Brain (organoid and tissue), 16 donors: ENCODE measurements at places on chromosomes 1 and 21.
A peak's percentile ranks its signal among the peaks of the same experiment; 100 is the strongest.

- no peak for DNase-seq
These were observed 20.1 kb downstream of the SLAMF1 start for GRCh38 chr1:160626509-160627342.

DNA sequence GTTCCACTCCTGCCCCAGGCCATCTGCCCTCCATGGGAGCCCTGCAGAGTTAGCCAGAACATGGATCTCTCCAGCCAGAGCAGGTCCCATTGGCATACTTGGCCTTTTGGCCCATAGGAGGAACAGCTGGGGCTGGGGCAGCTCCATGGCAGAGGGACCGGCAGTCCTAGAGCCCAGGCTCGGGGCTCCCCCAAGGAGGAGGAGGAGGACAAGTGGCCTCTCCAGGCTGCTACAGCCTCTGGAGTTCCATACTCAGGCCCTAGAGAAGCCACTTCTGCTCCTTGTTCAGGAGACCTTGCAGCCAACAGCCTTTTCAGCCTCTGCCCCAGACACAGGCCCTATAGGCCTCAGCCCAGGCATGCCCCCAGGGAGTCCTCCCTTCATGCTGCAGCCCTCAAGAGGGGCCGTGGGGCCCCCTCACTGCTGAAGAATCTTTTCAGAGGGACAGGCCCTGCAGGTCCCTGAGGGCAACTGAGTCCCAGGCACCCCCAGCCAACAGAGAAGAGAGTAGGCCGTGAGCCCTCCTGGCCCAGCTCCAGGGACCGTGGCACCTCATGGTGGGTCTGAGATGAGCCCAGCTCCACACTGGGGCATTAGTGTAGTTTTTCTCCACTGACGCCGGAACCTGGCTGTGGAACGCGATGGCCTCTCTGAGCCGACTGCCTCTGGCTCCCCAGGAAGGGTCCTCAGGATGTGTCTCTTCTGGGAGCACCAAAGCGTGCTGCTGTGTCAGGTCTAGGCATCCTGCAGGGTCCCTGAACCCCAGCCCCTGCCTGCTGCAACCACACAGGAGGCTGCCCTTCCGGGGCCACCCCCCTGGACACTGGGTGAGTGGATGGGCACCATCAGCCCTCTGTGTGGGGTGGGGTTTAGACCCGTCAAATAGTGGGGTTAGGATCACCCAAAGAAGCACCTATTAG, 297.6 kb upstream of the VAMP3 start:
- no peak for DNase-seq

- peak; percentile 76 for DNase-seq
These were observed 66.3 kb upstream of the DIRAS3 start for GRCh38 chr1:68116643-68117235.

DNA sequence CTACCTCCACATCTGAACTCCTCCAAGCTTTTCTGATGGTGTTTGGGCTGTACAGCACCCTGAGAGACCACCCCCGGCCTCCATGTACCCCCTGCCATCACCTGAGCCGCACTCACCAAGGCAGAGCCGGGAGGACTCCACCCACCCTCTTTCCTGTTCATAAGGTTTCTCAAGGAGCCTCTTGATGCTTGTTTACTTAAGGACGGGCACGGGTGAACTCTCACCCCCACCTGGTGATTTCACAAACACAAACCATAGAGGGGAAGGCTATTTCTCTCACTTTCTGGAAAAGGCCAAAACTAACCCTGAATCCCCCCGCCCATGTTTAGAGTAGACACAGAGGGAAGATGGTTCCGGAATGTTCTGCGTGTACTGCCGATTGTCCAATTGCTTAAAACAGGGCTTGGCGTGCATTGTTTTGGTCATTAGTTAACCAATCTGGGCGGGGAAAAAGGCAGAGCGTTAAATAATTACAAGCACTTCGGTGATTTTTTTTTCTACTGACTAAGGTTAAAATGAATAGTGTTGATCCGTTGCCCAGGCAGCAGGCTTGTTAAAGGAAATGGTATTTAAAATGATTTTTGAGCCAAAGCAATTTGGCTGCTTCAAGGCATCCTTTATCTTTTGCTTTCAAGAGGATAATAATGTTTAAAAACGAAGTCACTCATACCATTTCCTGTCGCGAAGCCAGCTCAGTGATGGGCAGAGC, 279.8 kb upstream of the VAMP3 start:
- DNase-seq: peak; percentile 96

DNA sequence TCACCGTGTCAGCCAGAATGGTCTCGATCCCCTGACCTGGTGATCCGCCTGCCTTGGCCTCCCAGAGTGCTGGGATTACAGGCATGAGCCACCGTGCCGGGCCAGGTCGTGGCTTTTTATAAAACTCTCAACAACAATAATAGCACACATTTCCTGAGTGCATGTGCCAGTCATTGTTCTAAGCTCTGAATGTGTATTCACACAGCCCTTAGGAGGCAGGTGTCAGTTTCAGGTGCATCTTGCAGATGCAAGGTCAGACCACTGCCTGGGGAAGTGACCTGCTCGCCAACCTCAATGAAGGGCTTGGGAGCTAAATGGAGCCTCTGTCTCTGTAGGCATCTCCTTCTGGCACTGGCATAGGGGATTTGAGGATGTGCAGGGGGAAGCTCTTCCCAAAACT, 1.6 kb upstream of the LEFTY2 start:
- DNase-seq: no peak

- DNase-seq: no peak
These were observed 37.3 kb downstream of the MAST2 start for GRCh38 chr1:45840704-45841103.

DNA sequence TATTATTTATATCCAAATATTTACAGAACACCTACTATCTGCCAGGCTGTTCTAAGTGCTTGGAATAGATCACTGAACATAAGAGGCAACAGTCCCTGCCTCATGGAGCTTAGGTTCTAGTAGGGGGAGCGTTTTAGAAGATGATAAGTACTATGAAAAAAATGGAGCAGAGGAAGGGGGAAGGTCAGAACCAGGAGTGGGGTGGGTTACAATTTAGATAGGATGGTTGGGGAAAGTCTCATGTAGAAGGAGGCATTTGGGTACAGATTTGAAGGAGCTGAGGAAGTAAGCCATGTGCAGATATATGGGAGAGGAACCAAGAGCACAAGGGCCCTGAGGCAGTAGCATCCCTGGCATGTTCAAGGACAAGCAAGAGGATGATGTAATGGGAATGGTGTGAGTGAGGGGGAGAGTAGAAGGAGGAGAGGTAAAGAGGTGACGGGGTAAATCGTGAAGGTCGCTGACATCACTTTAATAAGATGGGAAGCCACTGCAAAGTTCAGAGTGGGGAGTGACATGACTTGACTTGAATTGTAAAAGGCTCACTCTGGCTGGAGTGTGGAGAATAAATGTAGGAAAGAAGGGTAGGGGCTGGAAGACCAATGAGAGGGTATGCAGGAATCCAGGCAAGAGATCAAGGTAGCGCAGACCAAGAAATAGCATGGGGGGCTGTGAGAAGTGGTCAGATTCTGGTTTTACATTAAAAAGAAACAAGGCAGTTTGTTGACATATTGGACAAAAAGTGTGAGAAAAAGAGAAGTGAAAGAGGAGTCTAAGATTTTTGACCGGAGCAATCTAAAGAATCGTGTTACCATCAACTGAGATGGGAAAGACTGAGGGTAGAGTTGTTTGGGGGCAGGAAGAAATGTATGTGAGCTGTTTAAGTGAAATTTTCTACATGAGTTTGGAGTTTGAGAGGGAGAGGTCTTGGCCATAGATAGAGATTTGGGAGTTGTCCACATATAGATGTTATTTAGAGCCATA, 92.6 kb downstream of the LPAR3 start:
- DNase-seq: no peak

DNA sequence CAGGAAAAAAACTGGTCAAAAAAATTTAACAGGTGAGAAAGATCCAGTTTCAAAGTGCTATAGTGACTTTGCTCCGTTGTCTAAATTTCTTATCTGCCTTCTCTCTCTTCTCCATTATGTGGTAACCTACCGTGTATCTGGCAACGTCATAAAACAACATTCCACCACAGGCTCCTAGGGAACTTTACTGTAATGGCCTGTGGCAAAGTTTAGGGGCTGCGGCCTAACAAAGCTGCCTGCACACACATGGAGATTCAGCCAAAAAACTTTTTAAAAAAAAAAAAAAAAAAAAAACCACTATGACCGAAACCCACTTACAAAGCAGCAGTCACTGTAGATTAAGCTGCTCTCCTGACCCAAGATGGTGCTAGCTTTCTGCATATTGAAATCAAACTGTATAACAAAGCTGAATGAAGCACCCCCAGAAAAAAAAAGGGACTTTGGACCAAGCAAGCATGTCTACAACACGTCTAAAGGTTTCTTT, 202.6 kb downstream of the SLC45A1 start:
- no peak for DNase-seq

- no peak for DNase-seq
These were observed 1.9 kb downstream of the GALE start for GRCh38 chr1:23798662-23799142.

- DNase-seq: peak; percentile 40
These were observed at the start of gene ITPKB for GRCh38 chr1:226738995-226739695. Gene ITPKB (minus strand): TSS chr1:226739282. CDS start chr1:226737458, 1,824 bp downstream.

GRCh38 chr21:35045542-35046262, 3.4 kb downstream of the RUNX1 start:
- no peak for DNase-seq

DNA sequence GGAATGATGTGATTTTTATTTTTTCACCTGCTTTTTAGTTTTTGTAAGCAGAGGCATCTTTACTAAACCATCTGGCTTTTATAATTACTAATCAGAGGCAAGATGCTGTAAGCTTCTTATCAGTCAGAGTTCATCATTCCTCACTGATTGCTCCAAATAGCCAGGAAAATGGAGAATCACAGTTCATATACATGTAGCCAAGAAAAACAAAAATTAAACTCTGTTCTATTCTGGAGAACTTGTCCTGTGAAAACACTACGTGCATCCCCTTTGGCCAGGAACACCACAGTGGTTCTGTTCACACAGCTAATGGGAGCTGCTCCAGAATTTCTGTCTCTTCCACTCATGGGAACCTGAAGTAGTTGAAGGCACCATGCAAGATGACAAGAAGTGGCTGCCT, 725.5 kb upstream of the CHRM3 start:
- no peak for DNase-seq
